ENCODE measurements at places on chromosomes 3 and 15.

DNA sequence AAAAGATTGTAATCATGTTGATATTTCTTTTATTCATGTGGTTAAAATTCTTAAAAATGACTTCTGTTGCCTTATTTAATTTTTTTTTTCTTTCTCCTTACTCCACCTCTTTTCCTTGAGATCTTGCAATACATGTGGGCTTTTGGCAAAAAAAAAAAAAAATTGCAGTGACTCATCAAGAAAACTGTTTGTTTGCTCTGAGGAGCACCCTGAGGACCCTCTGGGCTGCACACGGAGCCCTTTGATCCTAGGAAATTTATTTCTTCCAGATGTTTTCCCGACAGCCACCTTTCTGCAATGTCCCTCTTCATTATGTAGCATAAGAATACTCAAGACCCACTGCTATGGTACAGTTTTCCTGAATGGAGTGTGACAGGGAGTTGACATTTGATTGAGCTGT is 371.7 kb downstream of the ZBTB20 start:
- no peak for DNase-seq

DNA sequence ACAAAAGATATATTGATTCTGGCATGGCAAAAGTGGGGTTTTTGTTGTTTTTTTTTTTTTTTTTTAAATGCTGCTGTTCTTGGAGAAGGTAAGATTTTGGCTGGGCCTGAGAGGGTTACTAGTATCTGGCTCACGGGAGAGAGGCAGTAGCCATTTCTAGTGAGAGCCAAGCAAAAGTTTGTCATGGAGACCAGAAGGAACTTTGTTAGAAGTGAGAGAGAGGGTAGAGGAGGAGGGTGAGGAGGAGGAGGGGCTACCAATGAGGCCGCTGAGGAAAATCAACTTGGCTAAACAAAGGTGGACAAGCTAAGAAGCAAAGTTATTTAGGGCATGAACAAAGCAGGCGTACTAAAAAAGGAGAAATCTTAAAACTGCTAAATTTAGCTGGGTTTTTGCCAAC is 48.9 kb upstream of the STRIT1 start:
- DNase-seq: no peak

DNA sequence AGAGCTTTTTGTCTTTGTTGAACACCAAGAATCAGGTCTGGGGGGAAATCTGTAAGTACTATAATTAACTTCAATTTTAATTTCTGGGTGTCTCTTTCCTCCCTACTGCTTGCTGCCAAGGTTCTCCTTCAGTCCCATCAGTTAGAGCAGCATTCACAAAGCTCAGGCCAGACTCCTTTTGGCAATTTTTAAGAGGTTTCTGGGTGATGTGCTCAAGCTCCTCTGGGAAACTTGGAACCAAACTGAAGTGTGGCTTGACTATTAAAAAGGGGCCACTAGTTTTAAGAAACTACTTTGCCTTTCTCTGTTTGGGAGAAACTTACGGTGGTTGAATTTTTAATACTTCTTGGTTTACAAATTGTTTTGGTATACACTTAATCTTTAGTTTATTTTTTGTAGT is 227.7 kb upstream of the SOX2 start:
- DNase-seq: no peak

DNA sequence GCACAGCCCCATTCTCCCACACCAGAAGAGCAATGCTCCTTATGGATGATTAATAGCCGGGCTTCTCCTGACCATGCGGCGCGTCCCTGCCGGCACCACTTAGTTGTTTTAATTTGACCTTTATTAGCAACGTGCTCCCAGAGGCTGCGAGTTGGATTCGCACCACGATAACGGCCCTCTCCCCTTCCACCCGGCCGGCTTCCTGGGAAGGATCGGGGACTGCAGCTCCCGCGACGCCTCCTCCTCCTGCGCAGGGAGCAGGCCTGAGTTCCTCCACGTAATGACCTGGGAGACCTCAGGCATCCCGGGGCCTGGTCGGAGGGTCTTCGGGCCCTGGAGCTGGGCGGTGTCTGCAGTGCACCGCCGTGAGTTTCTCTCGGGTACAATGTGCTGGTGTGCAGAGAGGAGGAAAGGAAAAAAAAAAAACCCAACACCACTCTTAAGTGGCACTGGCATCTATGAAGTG is 243.3 kb upstream of the TOPAZ1 start:
- DNase-seq: no peak

GRCh38 chr15:24627443-24627842 is 48.1 kb upstream of the NPAP1 start:
- no peak for DNase-seq

DNA sequence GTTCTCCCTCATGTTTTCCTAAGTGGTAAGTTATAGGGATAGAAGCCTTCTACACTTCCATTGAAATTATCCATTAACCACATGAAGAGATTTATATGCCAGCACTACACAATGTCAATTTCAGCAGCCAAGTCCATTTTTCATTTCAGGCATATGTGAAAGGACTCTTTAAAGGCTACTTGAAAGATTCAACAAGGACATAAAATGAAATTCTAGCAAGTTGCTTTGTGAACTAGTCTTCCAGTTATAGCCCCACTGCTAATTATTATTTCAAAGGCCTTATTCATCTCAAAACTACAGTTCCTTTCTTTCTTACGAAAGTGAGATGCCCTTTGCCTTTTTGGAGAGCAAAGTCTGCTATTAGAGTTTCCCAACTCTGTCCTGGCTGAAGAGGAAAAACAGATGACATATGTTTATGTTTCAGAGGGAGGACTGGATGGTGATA is 66.0 kb upstream of the SLC2A2 start:
- DNase-seq: no peak

- no peak for DNase-seq
Measured at GRCh38 chr15:58423831-58424608, 7.8 kb upstream of the LIPC start.

DNA sequence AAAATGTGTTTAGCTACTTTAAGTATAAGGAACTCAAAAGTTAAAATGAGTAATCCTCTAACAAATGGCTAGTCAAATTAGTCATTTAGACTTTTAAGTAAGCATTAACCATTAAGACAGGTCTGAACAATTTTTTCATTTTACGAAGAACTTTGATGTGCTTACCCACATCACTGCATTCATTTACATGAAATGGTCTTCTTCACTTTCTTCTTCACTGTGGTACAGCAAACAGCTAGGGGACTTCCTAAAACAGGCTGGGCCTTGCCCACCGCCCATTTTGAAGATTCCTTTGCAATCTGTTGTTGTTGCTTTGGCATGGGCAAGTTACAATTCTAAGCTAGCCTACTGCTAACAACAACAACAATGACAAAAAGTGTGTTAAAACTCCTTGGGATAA is 67.4 kb downstream of the CBLB start:
- DNase-seq: no peak

- DNase-seq: no peak
Measured at GRCh38 chr15:63358241-63359029, 23.2 kb downstream of the CA12 start.

All from activated CD4-positive, alpha-beta T cell treated with anti-CD3 and anti-CD28 coated beads, Interleukin-2, amount 50 U/mL, for 16 hours (primary cell).